NCI-H1930 (cell line): ENCODE measurements at places on chromosomes 12 and 14.

DNA sequence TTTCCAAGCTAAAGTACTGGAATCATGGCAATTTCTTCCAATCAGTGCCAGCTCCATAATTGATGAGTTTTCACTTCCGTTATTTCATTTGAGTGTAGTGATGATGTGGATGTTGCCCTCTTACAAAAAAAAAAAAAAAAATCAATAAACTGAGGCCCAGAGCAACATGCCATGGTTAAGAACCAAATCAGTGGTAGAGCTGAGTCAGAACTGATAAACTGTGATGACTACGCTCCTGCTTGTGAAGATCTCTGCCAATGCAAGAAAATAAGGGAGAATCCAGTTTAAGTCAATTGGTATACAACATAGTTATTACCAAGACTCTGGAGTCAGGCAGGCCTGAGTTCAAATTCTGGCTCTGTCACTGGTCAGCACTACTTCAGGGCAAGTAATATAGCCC, 102.7 kb downstream of the GPR135 start:
- no peak for DNase-seq

- no peak for DNase-seq
These were observed 7.3 kb downstream of the ULK1 start for GRCh38 chr12:131901431-131902331.

DNA sequence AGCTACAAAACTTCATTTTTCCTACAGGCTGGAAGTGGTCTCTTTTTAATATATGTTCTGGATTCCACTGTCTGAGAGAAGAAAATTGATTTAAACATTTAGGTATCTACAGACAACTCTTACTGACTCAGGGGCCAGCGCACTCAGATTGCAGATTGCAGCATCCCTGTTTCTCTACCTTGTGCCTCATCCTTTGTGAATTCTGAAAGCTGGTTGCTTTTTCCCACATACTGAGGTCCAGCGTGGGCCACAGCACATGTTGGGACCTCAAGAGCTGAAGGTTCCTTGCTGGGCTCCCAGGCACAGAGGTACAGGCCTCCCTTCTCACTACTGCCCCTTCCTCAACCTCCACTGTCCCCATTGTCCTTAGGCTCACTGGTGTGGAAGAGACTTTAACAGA, 101.7 kb upstream of the CCDC175 start:
- no peak for DNase-seq

GRCh38 chr12:48336564-48336963, 14.2 kb downstream of the ZNF641 start:
- no peak for DNase-seq

- DNase-seq = no peak
These were observed 1124.0 kb upstream of the TMEM132C start for GRCh38 chr12:127143020-127143419.
